ENCODE measurements at places on chromosomes 6 and 20.
A peak's percentile ranks its signal among the peaks of the same experiment; 100 is the strongest.

DNA sequence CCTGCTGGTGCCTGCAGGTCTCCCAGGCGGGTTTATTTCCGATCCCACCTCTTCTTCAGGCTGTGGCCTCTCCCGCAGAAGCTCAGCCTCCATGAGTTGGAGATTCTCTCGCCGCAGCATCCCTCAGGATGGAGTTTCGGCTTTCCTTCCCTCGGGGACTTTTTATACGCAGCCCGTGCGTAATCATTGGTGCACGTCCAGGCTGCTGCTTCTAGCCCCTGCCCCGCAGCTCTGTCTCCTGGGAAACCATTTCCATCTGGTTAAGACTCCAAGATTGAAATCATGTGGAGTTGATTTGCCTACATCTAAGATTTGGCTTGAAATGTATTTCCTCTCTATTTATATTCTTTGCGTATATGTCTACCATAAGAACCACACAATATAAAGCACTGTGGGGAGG lies 46.7 kb upstream of the CARMIL1 start:
- DNase-seq: no peak

- peak; percentile 39 for DNase-seq
Measured at GRCh38 chr20:58852543-58853271, at the start of gene GNAS. GNAS (plus strand) TSS chr20:58852716.

- DNase-seq: no peak
Measured at GRCh38 chr20:48630342-48631075, 197.3 kb downstream of the PREX1 start.

DNA sequence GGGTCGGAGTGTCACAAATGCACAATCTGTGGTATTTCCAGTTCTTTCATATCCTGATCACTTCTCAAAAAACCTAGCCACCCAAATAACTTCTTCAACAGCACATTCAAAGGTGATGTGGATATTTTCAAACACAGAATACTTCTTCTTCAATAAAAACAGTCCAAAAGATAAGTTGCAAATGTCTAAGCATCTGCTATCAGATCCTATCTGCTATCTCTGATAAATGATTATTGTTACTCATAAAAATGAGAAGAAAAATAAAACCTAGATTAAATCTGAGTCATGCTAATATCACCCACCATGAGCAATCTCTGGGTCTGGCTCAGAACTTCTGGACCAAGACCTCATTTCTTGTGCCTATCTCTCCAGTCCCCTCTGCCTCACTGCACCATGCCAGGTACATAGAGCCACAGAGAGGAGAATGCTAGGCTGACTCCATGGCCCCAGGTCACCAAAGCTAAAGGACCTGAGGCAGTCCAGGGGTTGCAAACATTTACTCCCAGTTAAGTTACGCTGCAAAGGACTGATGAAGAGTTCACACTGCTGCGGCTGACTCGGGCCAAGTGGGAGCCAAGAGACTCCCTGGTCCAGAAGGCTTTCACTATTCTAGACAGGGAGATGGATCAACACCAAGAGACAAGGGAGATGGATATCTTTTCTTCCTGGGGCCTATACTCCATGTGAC lies 101.4 kb downstream of the KIF13A start:
- no peak for DNase-seq

DNA sequence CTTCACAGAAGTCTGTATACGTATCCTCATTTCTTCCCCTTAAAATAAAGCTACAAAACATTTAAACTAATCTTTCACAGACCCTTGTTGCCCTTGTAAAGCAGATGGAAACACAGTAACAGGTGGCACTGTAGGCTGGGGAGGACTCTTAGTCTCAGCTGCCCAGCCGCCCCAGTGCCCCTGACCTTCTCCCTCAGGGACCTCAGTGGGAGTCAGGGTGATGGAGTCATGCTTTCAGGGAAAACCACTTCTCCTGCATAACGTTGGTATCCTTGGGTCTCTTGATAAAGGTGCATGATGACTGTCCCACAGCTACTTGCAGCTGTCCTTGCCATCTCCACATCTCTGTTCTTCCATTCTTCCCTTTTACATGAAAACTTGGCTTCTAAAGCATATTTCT lies 198.6 kb downstream of the CDKAL1 start:
- no peak for DNase-seq

- DNase-seq: peak; percentile 43
Measured at GRCh38 chr6:139881728-139882211, 507.3 kb upstream of the CITED2 start.

DNA sequence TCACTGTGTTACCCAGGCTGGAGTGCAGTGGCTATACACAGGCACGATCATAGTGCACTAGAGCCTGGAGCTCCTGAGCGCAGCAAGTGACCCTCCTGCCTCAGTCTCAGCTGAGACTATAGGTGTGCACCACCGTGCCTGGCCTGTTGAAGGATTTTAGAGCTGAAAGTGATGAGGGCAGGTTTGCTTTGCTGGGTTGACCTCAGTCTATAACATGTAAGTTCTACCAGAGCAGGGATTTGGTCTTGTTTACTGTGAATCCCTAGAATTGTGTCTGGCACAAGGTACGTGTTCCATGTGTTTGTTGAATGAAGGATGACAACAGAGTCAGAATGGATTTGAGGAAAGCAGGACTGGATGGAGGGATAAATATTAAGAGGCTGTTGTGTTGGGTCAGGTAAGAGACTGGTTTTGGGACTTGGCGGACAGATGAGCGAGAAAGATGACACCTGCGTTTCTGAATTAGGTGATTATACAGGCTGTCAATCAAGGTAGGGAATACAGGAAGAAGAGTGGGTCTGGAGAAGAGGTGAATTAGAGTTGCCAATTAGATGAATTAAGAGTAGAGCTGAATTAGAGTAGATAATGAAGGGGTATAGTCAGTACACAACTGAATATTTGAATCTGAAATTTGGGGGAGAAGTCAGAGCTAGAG lies 6.5 kb downstream of the ASXL1 start:
- DNase-seq: no peak

GRCh38 chr6:134077301-134077700 lies 24.9 kb upstream of the SLC2A12 start:
- peak; percentile 30 for DNase-seq

GRCh38 chr6:130118236-130118635 lies 99.9 kb downstream of the L3MBTL3 start:
- no peak for DNase-seq

GRCh38 chr6:17352302-17352701 lies 41.1 kb upstream of the CAP2 start:
- DNase-seq: peak; percentile 36

GRCh38 chr6:107103082-107103481 lies 12.2 kb downstream of the BEND3 start:
- DNase-seq: no peak

GRCh38 chr6:15677822-15678221 lies 15.0 kb upstream of the DTNBP1 start:
- no peak for DNase-seq

GRCh38 chr20:58069207-58069606 lies 159.2 kb downstream of the ANKRD60 start:
- no peak for DNase-seq

GRCh38 chr6:122564230-122564629 lies 46.0 kb upstream of the PKIB start:
- no peak for DNase-seq

GRCh38 chr6:158686791-158687381 lies 37.0 kb downstream of the SYTL3 start:
- no peak for DNase-seq

DNA sequence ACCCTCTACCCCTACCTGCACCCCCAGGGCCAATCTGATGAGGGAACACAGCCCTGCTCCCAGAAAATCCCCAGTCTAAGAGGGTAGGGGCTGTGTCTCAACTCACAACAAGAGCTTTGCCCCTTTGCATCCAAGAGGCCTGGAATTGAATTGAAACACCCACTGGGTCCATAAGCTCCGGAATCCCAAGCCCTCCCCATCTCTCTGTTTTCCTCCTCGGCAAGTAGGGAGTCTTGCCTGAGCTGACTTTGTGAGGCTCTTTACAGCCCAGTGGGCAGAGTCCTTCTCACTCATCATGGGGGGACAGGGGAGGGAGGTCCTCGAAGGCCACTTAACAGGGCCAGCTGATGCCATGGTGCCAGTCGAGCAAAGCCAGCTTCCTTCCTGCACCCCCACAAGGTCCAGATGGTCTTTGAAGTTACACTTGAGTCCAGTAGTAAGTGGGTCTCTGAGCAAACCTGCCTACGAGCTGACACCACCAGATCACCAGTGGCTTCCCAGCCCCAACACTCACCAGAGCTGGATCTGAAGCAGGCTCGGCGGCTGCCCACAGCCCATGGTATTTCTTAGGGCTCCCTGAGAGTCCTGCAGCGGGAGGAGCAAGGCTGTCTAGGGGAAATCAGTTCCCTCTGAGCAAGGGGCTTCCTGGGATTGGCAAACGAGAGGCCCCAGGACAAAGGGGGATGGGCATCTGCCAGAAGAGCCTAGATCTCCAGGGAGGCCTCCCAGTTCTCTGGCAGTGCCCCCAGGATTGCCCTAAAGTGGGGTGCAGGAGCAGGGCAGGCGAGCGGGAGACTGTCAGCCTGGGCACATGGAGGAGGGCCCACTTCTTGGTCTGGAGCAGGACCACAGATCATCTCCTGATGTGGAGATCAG lies 144.5 kb downstream of the VEGFA start:
- DNase-seq: no peak

DNA sequence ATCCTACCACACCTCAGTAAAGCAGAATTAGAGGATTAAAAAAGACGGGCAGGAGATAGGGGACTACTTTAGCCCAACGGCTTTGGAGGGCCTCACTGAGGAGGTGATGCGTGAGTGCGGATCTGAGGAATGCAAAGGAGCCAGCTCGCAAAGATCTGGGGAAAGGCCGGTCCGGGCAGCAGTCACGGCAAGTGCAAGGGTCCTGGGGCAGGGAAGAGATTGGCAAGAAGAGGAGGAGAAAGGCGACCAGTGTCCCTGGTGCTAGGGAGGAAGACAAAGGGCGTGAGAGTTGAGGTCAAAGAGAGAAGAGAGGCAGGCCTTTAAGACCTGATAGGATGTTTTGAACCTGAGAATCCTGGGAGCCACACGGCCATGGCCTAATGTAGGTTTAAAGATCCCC lies 86.8 kb downstream of the KCNB1 start:
- no peak for DNase-seq

DNA sequence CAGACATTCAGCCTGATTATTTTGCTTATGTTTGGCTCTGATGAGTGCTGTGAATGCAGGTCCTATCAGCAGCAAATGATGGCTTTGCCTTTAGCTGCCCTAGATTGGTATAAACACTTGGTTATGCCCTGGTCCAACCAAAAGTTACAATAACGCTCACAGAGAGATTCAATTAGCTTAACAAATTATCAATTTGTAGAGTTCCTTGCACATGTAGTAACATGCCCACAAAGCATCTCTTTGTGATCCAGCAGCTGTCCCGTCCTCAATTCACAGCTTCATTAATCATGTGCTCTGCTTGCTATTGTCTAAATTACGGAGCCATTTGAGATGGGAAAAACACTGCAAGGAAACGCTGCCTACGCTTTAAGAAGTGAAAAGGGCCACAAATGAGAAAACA lies 457.9 kb downstream of the HDGFL1 start:
- DNase-seq: no peak

DNA sequence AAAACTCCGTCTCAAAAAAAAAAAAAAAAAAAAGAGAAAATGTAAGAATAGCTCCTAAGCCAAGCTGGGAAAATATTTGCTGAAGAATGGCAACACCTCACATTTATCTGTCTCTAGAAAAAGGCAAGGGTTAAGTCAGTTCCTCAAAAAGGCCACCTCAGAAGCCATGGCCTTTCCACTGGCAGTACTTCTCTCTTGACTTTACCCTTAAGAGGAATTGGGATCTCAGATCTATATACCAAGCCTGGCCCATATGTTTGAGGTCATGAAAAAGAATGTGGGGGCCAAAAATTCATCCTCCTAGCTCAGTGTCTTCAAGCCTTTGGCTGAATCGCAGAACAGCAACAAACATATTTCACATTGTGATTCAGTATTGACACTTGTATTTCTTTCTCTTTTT lies 10.9 kb upstream of the NCOA3 start:
- DNase-seq: no peak

DNA sequence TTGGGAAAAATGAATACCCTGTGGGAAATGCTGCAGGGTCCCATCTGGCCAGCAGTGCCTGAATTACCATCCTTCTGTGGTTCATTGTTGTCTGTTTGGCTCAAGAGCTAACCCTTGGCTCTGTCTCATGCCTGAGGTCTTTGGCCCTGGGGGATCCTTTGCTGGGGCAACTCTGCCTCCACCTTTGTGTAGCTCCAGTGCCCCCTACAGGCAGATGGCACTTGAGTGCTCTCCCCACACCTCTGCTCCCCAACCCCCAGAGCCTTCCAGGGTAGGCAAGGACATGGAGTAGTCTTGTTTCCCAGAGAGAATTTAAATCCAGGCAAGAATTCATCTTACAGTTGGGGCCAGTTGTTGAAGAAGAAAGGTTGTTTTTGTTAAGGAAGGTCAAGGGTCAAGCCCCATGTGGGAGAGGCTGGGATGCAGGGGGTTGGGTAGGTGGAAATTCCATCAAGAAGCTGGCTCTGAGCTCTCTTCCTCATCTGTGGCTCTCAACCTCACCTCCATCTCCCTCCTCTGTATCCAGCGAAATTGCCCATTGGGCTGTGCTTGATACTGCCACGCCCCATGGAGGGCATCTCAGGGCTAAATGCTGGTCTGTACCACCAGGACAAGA lies 44.2 kb downstream of the ZNF831 start:
- no peak for DNase-seq

DNA sequence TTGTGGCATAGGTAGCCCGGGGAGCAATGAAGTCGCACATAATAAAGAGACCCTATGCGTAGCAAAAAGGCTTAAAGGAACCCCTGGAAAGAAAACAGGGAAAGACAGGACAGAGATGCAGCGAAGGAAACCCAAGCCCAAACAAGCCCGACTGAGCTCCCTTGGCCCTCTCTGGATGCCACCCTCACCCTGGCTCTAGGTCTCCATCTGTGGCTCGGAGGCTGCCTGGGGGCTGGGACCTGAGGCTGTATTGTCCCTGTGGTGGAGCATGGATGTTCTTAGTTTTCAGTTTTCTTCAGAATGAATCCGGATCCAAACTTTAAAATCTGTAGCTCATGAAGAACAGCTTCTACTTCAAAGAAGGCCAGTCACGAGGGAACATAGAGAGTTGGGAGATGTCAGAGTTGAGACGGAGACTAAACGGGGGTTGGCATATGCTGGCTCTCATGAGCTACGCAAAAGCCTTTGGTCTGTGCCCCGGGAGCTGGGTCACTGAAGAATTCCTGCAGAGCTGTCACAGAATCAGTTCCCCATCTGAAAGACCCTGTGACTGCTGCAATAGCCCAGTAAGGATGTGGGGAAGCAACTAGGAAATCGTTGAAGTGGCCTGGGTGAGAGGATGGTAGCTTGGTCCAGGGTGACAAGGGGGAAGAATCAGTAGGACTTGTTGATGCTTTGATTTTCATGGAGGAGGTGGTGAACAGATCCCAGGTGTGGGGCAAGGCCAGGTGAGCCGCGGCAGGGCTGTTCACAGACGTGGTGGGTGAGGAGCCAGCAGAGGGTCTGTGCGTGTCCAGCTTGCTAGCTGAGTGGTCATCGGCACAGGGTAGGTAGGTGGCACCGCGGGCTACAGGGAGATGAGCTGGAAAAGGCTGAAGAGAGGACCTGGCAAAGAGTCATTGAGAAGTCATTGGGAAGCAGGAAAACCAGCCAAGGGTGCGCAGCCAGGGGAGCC lies 35.2 kb downstream of the SYNDIG1 start:
- DNase-seq: no peak

- DNase-seq: no peak
Measured at GRCh38 chr6:1494671-1495070, 105.3 kb downstream of the FOXF2 start.

Data from brain microvascular endothelial cell (primary cell).